Left lobe of liver (tissue), 2 donors: ENCODE measurements at places on chromosomes 7 and 10. TPM values are rescaled to one million over a fixed set of nuclear protein-coding genes. Genes with fewer than 3 reads are reported as not detected.

DNA sequence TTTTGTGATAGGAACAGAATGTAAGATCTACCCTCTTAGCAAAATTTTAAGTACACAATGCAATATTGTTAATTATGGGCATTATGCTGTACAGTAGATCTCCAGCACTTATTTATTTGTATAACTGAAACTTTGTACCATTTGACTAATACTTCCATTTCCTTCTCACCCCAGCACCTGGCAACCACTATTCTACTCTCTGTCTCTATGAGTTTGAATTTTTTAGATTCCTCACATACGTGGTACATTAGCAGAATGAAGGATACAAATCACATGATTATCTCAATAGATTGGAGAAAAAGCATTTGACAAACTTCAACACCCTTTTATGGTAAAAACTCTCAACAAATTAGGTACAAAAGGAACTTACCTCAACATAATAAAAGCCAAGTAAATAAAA lies 90.3 kb upstream of the DLX6 start:
- no peak for DNase-seq

BCAP29 gene
- total RNA-seq = 25.1 TPM

- peak; percentile 83 for DNase-seq
Observed at GRCh38 chr10:119270762-119271366, 63.5 kb downstream of the GRK5 start.

ACTL6B gene
- total RNA-seq = not detected

DNA sequence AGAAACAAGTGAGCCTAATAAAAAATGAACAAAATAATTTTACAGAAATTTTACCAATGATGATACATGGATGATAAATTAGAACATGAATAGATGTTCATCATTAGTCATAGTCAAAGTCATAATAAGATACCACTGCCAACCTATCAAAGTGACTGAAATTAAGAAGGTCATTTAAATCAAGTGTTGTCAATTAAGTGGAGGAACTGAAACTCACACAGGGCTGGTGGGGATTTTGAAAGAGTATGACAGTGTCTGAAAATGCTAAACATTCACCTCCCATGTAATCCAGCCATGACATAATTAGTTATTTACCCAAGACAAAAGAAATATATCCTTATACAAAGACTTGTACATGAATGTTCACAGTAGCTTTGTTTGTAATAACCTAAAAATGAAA lies 57.1 kb upstream of the DYNC1I1 start:
- DNase-seq = no peak

CROT gene
- total RNA-seq = 14.0 TPM

DNA sequence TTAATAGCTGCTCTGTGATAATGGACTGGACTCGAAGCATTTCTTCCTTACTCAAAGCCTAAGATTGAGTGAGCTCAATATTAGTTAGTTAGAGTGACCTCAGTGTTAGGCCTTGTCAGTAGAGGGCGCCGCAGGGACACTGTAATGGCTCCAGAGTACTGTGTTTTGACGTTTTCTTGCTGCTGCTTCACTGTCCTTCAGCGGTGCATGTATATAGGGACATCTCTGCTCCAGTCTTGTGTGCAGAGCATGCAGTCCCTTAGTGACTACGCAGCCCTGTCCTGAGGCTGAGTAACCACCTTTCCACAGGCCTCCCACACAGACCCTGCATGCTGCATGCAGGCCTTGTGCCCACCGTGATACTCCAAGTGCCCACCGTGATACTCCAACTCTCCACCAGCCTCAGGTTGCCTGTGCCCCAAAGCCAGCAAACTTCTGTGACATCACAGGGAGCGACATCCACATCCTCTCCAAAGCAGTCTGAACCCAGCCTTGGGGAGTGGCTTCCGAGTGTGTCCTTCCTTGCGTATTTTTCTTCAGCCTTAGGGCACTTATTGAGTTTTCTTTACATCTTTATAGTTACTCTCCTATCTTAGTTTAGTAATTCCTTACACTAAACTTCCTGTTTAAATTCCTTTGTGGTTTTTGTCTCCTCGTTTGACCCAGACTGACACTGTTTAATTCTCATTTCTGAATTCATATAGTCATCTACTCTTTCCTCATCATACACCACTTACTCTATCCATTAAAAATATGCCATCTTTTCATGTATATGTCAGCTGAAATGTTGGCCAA lies 118.2 kb downstream of the JAZF1 start:
- DNase-seq = peak; percentile 64

SPOCK2 gene
- 1.6 TPM for total RNA-seq

- no peak for DNase-seq
Observed at GRCh38 chr7:12370249-12370648, 33.4 kb downstream of the VWDE start.

- DNase-seq = no peak
Observed at GRCh38 chr7:129643550-129644170, 32.1 kb downstream of the NRF1 start.

DENND2A gene
- 2.5 TPM for total RNA-seq

DNA sequence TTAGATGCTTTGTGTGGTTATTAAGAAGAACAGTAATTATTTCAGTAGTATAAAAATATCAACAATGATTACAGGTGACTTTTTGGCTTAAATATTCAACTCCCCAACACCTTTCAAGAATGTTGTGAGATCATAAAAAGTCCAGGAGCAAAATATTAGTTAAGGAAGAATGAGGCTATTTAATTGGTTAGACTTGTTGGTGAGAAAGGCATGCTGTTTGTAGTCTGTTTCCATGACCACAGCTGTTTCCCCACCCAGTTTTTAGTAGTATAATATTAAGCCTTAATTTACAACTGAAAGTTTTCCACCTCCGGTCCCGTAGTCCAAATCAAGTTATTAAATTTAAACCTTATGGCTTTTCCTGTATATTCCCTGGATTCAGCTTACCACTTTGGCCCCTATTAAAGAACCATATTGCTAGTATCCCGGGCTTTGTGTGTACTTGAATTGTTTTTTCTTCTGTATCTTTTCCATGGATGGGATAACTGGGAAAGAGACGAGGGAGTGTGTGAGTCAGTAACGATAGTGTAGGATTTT lies 133.3 kb downstream of the CELF2 start:
- no peak for DNase-seq

ZNF316 gene
- 18.6 TPM for total RNA-seq

PSD gene
- 7.0 TPM for total RNA-seq

- DNase-seq = no peak
Observed at GRCh38 chr10:108014902-108015177, 850.3 kb upstream of the SORCS1 start.

DNA sequence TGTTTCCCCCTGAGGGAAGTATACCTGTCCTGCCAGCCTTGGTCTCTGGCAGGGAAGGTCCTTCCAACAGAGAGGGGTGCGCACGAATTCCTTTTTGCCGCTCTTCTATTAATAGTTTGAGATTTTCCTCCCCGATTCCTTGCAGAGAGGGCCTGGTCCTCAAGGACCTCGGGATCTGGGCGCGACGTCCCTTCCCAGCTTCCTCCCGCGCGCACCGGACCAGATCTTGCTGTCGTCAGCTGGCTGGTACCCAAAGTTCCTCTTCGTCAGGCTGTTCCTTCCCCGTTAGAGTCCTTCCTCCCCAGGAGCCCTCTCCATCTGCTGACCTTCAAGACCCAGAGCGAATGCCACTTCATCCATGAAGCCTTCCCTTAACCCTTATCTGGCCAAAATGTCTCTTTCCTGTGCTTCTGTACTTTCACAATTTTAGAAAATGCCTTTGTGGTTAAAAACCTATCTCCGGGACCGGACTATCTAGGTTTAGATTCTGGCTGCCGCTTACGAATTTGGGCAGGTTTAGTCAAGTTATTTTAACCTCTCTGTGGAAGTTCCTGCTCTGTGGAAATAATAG lies 851 bp upstream of the GOT1 start:
- peak; percentile 78 for DNase-seq

DNA sequence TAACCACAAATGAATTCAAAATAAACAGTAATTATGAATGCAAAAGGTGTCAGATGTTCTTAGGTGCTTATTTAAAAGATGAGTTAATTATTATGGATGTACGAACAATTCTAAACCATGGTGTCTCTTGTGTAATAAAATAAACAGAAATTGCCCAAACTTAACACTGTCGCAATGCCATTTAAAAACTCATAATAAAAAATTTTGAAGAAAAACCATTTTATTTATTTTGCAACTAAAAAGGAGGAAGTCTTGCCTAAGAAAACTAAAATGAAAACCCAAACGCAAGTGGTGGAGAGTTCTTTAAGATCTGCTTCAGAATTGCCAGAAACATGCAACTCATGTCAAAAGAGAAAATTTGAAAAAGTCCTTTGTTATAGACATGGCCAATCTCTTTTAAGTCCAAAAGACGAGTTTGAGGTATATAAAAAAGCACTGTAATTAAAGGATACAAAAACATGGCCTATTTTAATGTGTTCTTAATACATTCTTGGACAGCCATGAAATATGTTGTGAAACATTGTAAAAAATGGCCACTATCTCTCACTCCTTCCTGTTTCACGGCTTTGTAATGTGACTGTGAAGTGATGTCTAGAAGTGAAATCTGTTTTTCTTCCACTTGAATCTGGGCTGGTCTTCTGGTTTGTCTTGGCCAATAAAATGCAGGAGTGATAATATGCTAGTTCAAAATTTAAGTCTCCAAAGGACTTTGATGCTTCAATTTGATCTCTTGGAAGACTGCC lies 322.9 kb downstream of the PRPF18 start:
- no peak for DNase-seq

GRCh38 chr7:38222481-38223096 lies 44.5 kb downstream of the STARD3NL start:
- DNase-seq = no peak

NEUROD6 gene
- total RNA-seq = not detected

GRCh38 chr10:73522263-73522662 lies 26.4 kb upstream of the PPP3CB start:
- DNase-seq = no peak

- peak; percentile 55 for DNase-seq
Observed at GRCh38 chr7:30285536-30286284, 1.3 kb downstream of the ZNRF2 start.
